ENCODE measurements at places on chromosomes 2 and 18. TPM values are rescaled to one million over a fixed set of nuclear protein-coding genes. Genes with fewer than 3 reads are reported as not detected.
A peak's percentile ranks its signal among the peaks of the same experiment; 100 is the strongest.

GRCh38 chr18:33577685-33578517 is at the start of gene ASXL3:
ASXL3 (plus strand) TSS chr18:33578219; CDS start chr18:33578632, 413 bp downstream.
- no peaks in the 10 kb centered on the region for H3K36me3 ChIP-seq
- H3K27ac ChIP-seq, result peak within 1 kb of the TSS; percentile 86
- peak within 1 kb of the TSS; percentile 66 for H3K4me3 ChIP-seq
- DNase-seq, result no peak
- no peaks in the 10 kb centered on the region for H3K4me1 ChIP-seq

The FHOD3 gene
- 13.0 TPM for total RNA-seq

- H3K27ac ChIP-seq, result peak overlapping the region; percentile 44
- no peaks in the 10 kb centered on the region for H3K36me3 ChIP-seq
- no peak overlapping the region for H3K4me3 ChIP-seq
- H3K4me1 ChIP-seq, result no peaks in the 10 kb centered on the region
- H3K27me3 ChIP-seq, result no peaks in the 10 kb centered on the region
Observed at GRCh38 chr2:119292226-119292625, 68.6 kb downstream of the STEAP3 start.

DNA sequence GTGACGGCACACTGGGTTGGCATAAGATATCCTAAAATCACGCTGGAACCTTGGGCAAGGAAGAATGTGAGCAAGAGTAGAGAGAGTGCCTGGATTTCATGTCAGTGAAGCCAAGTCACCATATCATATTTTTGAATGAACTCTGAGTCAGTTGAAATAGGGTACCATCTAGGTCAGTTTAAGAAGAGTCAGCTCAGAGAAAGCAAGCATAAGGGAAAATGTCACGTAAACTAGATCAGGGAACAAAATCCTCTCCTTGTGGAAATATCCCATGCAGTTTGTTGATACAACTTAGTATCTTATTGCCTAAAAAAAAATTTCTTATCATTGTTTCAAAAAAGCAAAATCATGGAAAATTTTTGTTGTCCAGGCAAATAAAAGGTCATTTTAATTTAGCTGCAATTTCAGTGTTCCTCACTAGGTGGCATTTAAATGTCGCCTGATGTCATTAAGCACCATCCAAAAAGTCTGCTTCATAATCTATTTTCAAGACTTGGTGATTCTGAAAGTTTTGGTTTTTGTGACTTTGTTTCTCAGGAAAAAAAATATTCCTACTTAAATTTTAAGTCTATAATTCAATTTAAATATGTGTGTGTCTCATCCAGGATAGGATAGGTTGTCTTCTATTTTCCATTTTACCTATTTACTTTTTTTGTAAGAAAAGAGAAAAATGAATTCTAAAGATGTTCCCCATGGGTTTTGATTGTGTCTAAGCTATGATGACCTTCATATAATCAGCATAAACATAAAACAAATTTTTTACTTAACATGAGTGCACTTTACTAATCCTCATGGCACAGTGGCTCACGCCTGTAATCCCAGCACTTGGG is 19.6 kb downstream of the RSAD2 start:
- no peak overlapping the region for H3K27ac ChIP-seq
- no peaks in the 10 kb centered on the region for H3K36me3 ChIP-seq
- no peak for DNase-seq
- H3K27me3 ChIP-seq, result no peaks in the 10 kb centered on the region

- no peaks in the 10 kb centered on the region for H3K27me3 ChIP-seq
- H3K36me3 ChIP-seq, result no peaks in the 10 kb centered on the region
- no peak overlapping the region for H3K4me3 ChIP-seq
- no peaks in the 10 kb centered on the region for H3K4me1 ChIP-seq
Observed at GRCh38 chr2:181371782-181372645, 85.2 kb upstream of the ITGA4 start.

DNA sequence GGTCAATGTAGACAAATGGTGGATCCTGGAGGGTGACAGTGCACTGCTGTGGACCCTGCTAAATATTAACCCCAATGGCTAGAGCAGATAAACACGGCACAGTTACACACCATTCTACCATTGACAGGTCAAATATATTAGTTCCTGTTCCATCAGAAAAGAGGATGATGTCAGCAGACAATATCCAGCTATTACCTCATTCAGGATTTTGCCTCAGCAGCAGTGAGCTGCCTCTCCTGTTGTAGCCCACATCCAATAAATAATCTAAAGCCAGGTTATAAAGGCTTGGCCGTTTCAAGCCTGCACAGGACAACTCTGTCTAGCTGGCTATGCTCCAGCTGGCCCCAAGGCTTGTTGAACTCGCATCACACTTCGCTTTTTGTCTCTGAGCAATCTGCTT is 31.6 kb upstream of the NETO1 start:
- H3K27me3 ChIP-seq, result no peaks in the 10 kb centered on the region
- H3K4me1 ChIP-seq, result no peaks in the 10 kb centered on the region
- no peak overlapping the region for H3K4me3 ChIP-seq
- DNase-seq, result no peak
- H3K27ac ChIP-seq, result no peak overlapping the region

GRCh38 chr18:77052297-77052982 is 80.1 kb downstream of the MBP start:
- H3K27me3 ChIP-seq, result no peaks in the 10 kb centered on the region
- H3K4me1 ChIP-seq, result peaks cover 7% of the 10 kb centered on the region
- DNase-seq, result no peak
- H3K36me3 ChIP-seq, result no peaks in the 10 kb centered on the region
- H3K27ac ChIP-seq, result no peak overlapping the region

The RDH14 gene
- total RNA-seq, result 31.8 TPM

DNA sequence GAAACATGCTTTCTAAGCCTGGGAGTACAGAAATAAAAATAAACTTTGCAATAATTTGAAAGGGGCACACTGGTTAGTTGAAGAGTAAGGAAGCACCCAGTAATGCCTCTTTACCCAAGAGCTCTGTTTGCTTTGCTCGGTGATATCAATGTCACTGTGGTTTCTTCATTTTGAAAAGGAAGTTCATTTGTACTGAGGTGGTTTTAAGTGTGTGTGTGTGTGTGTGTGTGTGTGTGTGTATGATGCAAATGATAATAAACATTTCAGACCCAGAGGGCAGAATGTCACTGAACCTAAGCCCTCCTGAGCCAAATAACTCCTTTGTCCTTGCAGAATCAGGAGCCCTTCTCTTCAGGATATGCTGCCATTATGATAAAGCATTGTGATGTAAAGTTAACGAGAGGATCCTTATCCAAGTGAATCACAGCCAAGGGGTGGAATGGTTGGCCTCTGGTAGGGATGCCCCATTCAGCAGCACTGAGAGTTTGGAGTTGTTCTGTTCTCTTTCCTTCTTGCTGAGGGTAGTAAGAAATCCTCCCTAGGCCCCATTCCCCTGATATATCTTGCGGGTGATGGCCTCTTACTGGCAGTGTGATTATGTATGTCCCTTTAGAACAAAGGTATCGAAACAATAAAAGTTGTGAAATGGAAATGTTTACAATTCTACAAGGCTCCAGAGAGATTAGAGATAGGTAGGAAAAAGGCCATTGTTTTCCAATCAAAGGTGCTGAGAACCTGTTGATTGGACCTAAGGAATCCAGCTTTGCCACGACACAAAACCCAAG is 7.6 kb downstream of the ITGA6 start:
- H3K27me3 ChIP-seq, result no peaks in the 10 kb centered on the region
- H3K27ac ChIP-seq, result peak overlapping the region; percentile 36
- no peaks in the 10 kb centered on the region for H3K4me1 ChIP-seq

- H3K27ac ChIP-seq, result no peak overlapping the region
- H3K4me3 ChIP-seq, result no peak overlapping the region
- H3K27me3 ChIP-seq, result no peaks in the 10 kb centered on the region
- H3K36me3 ChIP-seq, result no peaks in the 10 kb centered on the region
Observed at GRCh38 chr2:133829450-133830020, 261.3 kb upstream of the NCKAP5 start.

- H3K4me3 ChIP-seq, result no peak overlapping the region
- no peak overlapping the region for H3K27ac ChIP-seq
Observed at GRCh38 chr2:18500333-18500732, 60.1 kb downstream of the RDH14 start.

GRCh38 chr18:45412577-45412976 is 202.7 kb upstream of the SLC14A2 start:
- no peak for DNase-seq
- no peaks in the 10 kb centered on the region for H3K4me1 ChIP-seq
- H3K36me3 ChIP-seq, result no peaks in the 10 kb centered on the region
- no peak overlapping the region for H3K4me3 ChIP-seq
- no peak overlapping the region for H3K27ac ChIP-seq

- no peaks in the 10 kb centered on the region for H3K36me3 ChIP-seq
- H3K27ac ChIP-seq, result no peak overlapping the region
- H3K27me3 ChIP-seq, result no peaks in the 10 kb centered on the region
Observed at GRCh38 chr2:86398500-86399474, 42.4 kb upstream of the KDM3A start.

The PSMA8 gene
- not detected for total RNA-seq

The NTSR2 gene
- total RNA-seq, result not detected

The EEF1B2 gene
- 563 TPM for total RNA-seq

The SCTR gene
- total RNA-seq, result not detected

The IL1F10 gene
- total RNA-seq, result not detected

GRCh38 chr2:134952608-134953007 is 34.0 kb downstream of the CCNT2 start:
- peaks cover 6% of the 10 kb centered on the region for H3K36me3 ChIP-seq
- no peaks in the 10 kb centered on the region for H3K4me1 ChIP-seq
- no peaks in the 10 kb centered on the region for H3K27me3 ChIP-seq
- H3K27ac ChIP-seq, result no peak overlapping the region

GRCh38 chr2:238459081-238459629 is 32.4 kb downstream of the ASB1 start:
- DNase-seq, result no peak
- H3K27ac ChIP-seq, result peak overlapping the region; percentile 61
- peak overlapping the region; percentile 5 for H3K4me3 ChIP-seq
- H3K4me1 ChIP-seq, result peaks cover 7% of the 10 kb centered on the region
- H3K36me3 ChIP-seq, result no peaks in the 10 kb centered on the region

GRCh38 chr2:238974501-238975166 is 126.7 kb downstream of the TWIST2 start:
- H3K4me3 ChIP-seq, result no peak overlapping the region
- H3K27ac ChIP-seq, result peak overlapping the region; percentile 73

The SCLY gene
- 16.7 TPM for total RNA-seq

The COPS9 gene
- 250 TPM for total RNA-seq

DNA sequence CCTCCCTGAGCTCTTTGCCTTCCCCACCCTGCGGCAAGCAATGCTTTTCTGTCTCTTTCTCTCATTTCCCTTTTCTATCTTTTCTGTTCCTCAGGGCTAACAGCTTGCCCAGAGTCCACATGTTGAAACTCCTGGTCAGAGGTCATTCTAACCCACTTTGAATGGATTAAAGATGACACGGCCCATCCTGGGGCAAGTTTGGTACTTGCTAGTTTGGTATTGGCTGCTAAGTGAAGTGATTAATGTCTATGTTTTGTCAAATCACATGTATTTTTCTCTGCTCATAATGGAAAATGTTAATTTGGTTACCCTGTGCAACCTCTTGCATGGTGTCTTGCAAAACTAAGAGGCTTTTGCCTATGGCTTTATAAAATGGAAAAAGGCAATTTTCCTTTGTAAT is 960.2 kb downstream of the CNTNAP5 start:
- H3K27ac ChIP-seq, result no peak overlapping the region
- H3K36me3 ChIP-seq, result no peaks in the 10 kb centered on the region
- H3K4me3 ChIP-seq, result no peak overlapping the region
- H3K4me1 ChIP-seq, result no peaks in the 10 kb centered on the region

DNA sequence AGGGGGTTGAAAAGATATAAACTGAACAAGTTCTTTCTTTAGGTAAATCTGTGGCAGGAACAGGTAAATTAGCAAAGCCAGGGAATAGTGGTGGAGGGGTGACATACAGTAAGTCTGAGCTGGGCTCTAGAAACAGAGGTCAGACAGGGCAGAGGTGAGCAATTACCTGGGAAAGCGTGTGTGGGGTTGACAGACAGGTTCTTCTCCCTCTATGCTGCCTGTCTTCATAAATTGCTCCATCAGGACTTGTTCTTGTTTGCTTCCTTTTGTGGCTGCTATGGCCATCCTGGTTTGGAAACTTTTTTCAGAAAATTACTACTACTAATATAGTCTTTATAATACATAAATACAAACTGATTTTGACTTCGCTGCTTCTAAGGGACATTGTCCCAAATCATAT is 3.4 kb upstream of the ANKRD12 start:
- H3K36me3 ChIP-seq, result no peaks in the 10 kb centered on the region
- no peak overlapping the region for H3K4me3 ChIP-seq
- no peak for DNase-seq

The GPR35 gene
- total RNA-seq, result 2.6 TPM

The CYP1B1 gene
- total RNA-seq, result 39.0 TPM

DNA sequence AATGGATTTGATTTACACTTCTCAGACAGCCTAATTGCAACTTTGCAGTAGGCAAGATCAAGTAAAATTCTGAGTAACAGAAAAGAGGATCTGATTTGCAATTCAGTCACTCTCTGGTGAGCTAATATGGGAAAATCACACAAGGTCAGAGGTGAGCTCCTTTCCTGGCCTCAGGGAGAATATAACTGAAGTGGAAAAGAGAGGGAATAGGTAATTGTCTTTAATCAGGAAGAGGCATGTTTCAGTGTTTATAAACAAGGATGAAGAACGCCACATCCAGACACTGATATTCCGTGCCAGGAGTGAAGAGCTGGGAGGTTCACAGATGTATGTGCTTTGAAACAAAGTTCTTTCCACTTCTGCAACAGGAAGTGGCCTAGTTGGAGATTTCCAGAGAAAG is 127.1 kb downstream of the ETAA1 start:
- no peaks in the 10 kb centered on the region for H3K27me3 ChIP-seq
- H3K4me3 ChIP-seq, result no peak overlapping the region
- DNase-seq, result no peak
- H3K27ac ChIP-seq, result no peak overlapping the region
- H3K4me1 ChIP-seq, result no peaks in the 10 kb centered on the region

DNA sequence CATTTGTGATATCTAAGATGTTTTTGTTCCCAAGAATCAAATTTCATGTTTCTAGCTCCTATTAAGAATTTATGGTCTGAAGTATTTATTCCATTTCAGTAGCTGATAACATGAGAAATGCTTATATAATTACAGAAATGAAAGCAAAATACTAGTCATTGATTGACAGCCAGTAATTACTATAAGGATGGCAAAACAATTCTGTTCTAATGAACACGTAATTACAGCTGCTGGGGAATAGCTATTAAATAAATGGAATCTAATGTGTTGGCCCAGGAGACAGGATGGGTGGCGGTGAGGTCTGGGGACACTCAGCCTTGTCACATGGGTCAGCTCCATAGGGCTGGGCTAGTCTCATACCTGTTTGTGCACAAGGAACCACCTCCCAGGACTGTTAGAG is 263.5 kb downstream of the FHOD3 start:
- H3K27ac ChIP-seq, result no peak overlapping the region
- no peaks in the 10 kb centered on the region for H3K36me3 ChIP-seq
- no peak for DNase-seq
- H3K27me3 ChIP-seq, result no peaks in the 10 kb centered on the region
- no peak overlapping the region for H3K4me3 ChIP-seq

- DNase-seq, result no peak
- H3K27me3 ChIP-seq, result peaks cover 72% of the 10 kb centered on the region
- no peaks in the 10 kb centered on the region for H3K36me3 ChIP-seq
- peak overlapping the region; percentile 28 for H3K4me3 ChIP-seq
- no peaks in the 10 kb centered on the region for H3K4me1 ChIP-seq
Observed at GRCh38 chr2:236177967-236178889, 10.0 kb upstream of the GBX2 start.

All from breast epithelium (tissue), 4 donors.